ENCODE measurements at places on chromosomes 11 and 22.

DNA sequence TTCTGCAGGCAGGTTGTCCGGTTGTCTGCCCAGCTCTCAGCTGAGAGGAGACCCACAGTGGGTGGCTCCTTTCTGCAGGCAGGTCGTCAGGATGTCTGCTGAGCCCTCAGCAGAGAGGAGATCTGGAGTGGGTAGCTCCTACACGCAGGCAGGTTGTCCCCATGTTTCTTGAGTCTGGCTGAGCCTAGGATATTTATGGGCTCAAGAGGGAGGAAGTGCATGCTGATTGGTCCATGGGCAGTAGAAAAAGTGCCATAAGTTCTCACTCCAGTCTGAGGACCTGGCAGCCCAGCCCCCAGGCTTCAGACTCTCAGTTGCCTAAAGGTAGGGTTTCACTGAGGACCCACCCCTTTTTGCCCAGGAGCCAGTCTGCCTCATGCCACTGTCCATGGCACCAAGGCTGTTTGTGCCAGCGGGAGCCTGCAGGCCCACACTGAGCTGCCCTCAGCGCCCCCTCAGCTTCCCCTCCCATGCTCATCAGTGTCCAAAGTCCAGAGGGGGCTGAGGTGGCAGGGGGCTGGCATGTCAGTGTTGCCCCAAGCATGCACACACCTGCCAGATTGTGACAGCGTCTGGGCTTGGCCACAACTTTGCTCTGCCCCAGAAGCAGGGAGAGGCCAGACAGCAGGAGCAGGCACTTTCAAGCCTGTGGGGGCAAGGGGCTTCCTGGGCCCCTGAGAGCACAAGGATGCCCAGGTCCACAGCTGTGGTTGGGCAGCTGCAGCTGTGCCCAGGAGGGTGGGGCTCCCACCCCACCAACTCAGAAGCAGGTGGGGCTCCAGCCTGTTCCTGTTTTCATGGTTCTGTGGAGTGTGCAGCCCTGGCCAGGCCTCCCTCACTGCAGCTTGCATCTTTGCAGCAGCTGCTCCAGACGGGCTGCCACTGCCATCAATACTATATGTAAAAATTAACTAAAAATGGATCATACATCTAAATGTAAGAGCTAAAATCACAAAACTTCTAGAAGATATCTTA, 3.8 kb upstream of the RNF141 start:
- DNase-seq, result no peak

DNA sequence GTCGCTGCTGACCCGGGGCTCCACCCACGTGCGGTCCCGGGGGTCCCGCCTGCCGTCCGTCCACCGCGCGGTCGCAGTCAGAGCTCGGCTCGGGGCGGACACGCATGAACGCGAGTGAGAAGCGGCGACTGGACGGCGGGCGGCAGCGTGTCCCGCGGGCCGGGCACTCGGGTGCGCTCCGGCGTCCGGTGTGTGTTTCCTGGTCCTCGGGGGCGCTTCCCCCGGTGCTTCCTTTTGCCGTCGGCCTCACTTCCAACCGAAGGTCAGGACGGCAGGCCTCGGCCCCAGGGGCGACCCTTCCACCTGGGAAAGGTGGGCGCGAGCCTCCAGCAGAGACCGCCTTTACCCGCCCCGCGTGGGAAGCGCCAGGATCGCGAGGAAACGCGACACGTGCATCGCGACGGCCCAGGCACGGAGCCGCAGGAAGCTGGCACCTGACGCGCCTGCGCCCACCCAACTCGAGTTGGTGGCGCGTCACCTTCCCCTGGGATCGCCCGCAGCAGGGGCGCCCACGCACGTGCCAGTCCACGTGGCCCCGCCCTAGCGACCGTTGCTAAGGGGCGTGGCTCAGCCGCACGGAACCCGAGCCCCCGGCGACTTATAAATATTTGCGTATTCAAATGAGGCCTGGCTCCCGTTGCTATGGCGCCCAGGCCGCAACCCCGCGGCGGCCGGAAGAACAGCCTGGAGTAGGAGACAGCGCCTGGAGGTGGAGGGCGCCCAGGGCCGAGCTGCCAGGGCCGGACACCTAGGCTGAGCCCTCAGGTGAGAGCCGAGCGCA, at the start of gene LRRC56:
TSS of gene LRRC56 (plus strand) at position 687 of the 781 bp plus-strand sequence. CDS start 3,158 bp downstream, outside the sequence.
- peak; percentile 92 for DNase-seq

- no peak for DNase-seq
Measured at GRCh38 chr11:77669848-77670511, 32.4 kb upstream of the CLNS1A start.

GRCh38 chr22:32103658-32104315, 55.3 kb downstream of the C22orf42 start:
- no peak for DNase-seq

DNA sequence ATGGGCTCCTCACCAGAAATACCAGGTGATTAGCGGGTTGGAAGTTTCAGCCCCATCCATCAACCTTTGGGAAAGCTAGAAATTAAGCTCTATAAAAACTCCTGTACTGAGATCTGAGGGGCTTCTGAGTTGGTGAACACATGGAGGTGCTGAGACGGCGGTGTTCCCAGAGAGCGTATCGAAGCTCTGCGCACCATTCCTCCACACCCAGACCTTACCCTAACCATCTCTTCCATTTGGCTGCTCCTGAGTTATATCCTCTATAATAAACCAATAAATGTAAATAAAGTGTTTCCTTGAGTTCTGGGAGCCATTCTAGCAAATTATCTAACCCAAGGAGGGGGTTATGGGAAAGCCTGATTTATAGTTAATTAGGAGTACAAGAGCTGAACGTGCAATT, 41.4 kb downstream of the TMEM123 start:
- DNase-seq, result no peak

DNA sequence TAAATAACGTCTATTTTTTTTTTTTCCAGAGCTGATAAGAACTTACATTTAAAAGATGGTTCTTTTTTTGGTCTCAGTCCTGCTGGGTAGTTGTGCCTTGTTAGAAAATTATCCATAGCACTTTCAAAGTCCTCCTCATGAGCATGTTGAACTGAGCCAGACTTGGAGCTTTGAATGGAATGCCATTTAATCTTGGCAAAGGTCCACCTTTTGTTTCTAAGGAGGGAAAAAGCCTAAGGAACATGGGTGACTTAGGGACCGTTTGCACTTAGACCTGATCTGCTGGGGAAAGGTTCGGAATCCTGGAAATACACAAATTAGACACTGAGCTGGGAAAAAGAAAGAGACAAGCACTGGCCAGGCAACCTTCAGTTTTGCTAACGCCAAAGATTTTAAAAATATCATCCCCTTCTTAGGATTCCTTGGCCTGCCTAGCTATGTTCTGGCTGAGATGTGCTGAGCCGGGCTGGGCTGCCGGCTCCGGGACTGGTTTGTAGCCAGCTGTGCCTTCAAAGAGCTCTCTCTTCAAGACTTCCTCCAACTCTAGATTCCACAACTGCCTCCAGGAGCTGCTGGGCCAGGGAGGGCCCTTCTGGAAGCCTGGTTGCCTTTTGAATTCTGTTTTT, 67.4 kb downstream of the ENDOD1 start:
- DNase-seq, result no peak

DNA sequence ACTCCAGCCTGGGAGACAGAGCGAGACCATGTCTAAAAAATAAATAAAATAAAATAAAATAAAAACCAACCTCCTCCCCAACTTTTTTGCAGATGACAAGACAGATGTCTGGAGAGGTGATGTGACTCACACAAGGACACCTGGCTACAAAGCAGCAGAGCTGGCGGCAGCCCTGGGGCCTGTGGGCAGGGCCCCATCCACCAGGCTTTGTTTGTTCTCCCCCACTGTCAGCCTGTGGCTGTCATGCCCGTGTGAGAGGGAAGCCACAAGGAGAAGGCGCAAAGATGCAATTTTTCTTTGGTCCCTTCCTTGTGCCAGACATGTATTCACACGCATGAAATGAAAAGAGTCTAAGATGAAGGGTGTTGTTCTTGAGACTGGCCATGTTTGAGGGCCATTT, 16.6 kb downstream of the CD59 start:
- no peak for DNase-seq

DNA sequence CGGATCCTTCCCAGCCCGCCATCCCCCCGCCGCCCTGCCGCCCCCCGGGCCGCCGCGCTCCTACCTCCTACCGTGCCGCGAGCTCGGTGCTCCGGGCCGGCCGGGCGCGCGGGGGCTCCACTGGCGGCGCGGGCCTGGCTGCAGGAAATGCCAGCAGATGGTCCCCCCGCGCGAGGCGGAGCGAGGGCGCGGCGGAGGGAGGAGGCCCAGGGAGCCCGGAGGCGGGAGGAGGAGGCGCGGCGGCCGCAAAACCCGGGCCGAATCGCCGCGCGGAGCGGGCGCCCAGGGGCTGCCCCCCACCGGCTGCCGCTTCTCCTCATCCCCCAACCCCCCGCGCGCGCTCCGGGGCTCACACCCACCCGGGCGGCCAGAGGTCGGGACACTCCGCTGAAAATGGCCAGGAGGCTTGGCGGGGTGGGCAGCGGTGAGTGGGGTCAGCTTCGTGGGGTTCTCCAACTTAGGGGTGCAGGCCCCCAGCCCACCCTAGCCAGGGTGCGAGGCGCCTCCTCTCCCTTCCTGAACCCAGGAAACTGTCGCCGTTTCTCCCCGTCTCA, at the start of gene OSBPL5:
TSS of gene OSBPL5 (minus strand) at position 159 of the 554 bp plus-strand sequence. CDS start 36,162 bp downstream, outside the sequence.
- peak; percentile 74 for DNase-seq

DNA sequence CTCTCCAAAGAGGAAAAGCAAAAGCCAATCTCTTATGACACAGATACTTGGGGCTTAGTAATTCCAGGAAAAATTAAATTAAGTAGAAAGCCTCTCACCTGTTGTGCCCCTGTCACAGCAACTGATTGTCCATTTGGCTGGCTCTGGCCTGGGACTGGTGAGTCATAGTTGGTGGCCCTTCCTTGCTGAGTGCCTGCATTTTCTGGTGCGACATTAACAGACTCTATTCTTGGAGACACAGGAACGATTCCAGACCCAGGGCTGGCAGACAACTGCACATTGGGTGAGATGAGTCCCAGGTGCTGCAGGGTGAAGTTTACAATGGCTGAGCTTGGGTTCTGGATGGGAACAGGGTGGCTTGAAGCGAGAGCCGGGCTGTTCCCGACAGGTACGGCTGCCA, 15.6 kb downstream of the E2F8 start:
- no peak for DNase-seq

DNA sequence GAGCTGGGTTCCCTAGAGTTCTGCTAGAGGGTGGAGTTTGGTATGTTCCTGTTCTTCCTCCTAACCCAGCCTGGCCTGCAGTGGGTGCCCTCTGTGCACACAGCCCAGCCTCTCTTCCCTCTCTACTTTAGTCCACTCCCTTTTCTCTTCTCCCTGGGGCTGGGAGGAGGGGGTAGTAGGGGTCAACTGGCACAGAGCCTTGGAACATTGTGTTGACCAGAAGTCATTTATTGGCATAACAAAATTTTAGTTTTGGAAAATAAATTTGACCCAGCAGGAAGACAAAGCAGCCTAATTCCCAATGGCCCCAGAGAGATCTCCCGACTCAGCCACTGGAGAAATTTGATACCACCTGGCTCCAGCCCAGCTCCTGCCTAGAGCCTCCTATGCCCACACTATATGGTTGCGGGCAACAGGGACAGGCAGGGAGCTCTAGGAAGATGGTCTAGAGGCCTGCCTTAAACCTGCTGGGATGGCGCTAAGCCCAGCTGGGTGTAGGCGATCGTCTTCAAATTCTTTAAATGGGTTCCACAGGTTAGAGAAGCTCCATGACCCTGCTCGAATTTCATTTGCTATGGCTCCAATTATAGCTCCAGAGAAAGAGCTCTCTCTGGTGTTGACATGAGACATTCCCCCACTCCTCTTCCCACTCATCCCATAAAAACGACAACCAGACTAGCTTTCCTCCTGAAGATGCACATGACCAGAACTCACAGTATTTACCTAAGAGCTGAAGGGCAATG, 9.9 kb downstream of the PCSK7 start:
- no peak for DNase-seq

- DNase-seq, result no peak
Measured at GRCh38 chr11:75099635-75100034, 3.0 kb upstream of the OR2AT4 start.

- no peak for DNase-seq
Measured at GRCh38 chr11:12213883-12214282, 103.5 kb downstream of the MICAL2 start.

- no peak for DNase-seq
Measured at GRCh38 chr11:44617671-44618461, 52.4 kb downstream of the CD82 start.

DNA sequence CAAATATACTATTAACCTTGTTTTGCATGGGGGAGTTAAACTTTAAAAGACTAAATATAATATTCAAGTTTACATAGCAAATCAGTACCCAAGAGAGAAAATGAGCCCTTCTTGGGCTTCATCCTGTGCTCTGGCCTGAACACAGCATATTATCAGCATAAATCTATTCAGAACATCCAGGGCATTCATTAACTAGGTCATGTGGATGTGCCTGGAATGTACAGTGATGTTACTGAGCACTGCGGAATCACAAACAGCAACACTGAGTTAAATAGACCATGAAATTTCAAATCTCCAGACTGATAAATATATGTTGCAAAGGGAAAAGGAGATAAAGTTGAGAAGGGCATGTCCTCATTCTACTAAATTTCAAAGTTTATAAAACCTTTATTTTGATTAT, 426.4 kb downstream of the AASDHPPT start:
- DNase-seq, result no peak

DNA sequence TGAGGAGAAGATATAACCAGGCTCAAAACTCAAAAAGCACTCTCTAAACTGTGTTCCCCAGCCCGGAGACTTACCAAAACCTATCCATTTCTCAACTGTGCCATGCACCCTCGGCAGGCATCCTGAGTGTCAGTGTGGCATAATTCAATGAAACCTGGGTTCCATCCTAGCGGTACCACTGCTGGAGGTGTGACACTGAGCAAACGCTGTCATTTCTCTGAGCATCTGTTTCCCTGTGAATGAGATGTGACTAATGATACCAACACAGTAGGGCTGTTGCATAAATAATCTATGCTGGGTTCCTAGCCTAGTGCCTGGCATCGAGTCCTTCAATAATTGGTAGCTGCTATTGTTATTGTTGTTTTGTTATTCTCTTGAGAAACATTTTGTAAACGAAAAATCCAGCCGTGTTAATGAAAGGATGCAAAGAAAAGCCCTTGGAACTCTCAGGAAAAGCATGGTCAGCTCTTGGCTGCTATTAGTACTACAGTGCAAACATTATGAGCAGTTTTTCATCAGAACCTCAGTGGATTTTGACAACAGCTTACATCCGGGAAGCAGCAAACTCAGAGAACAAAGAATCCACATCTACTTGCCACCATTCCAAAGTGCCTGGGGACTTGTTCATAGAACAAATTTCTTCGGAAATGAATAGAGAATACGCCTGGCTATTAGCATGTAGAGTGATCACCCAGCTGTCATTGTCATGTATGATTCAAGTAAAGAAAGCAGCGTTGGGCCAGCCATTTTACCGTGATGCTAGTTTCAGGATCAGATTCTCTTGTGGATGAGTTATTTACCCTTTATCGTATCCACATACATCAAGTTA, 53.7 kb downstream of the TECTA start:
- DNase-seq, result no peak

GRCh38 chr11:117391181-117391580, 63.5 kb downstream of the CEP164 start:
- DNase-seq, result no peak

- no peak for DNase-seq
Measured at GRCh38 chr11:106681435-106681834, 336.8 kb downstream of the GUCY1A2 start.

- DNase-seq, result no peak
Measured at GRCh38 chr22:33792832-33793231, 127.4 kb downstream of the LARGE1 start.

All from activated naive CD8-positive, alpha-beta T cell treated with anti-CD3 and anti-CD28 coated beads for 36 hours (primary cell).